ENCODE measurements at places on chromosomes 16 and 17.

- no peak for DNase-seq
Measured at GRCh38 chr17:63949576-63950250, 17.6 kb upstream of the CD79B start.

GRCh38 chr17:3969963-3970362, 5.7 kb upstream of the ATP2A3 start:
- no peak for DNase-seq

DNA sequence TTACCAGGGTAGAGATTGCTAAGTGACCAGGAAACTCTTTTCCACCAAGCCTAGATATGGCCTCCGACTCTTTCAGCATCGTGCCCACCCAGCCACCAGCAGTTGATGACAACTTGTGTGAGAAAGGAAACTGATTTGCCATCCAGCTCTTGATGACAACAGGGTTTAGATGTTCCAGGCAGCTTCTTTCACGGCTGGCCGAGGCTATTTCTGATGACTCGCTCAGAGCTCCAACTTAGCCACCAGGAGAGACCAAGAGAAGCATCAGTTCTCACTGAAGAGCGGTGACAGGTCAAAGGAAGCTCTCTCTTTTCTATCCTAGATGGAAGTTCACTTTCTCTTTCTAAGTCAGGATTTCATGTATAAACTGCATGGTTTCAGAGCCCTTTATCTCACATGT, 61.2 kb downstream of the MPHOSPH6 start:
- DNase-seq = no peak

DNA sequence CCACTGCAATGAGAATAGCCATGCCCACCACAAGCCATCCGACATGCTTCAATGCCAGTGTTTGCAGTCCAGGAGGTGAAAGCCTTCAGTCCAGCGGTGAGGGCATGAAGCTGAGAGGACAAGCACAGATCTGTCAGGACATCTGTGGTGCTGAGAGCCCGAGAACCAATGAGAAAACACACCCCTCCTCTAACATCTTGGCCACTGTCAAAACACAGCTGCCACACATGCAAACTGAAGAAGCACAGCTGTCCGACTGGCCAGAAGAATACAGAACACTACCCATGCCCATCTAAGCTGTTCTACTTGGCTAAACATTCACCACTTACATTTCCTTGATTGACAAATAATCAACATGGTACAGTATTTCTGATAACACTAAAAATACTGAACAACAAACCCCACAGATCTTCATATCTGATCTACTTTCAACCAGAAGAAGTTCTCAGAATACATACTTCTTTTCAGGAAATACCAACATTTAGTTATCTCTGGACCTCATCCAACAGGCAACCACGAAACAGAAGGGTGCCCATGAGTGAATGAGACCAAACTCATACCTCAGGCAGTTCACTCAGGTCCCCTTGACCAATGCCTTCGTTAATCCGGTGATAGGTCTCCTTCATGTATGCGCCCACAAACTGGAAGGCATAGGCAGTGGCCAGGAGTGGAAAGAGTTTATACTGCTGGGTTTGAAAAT, 10.2 kb upstream of the FBF1 start:
- peak; percentile 42 for DNase-seq

DNA sequence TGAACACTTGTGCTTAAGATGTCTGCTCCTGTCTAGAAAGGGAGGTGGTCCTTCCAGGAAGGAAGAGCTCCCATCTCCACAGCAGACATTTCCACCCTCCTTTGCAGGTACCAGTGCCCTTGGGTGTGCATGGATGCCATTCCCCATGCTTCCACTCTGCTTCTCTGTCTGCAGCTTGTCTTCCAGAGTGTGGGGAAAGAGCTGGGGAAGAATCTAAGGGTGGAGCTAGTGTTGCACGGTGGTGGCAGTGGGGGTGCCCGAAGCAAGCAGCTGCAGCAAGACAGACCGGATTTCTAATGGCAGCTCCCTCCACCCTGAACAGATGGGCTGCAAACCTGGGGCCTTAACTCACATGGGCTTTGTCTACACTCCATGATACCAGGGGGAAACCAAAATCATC, 22.6 kb upstream of the HOXB13 start:
- DNase-seq = no peak

All from fibroblast of skin of back (primary cell).